T-cell (primary cell): ENCODE measurements at places on chromosomes 6 and 20. TPM values are rescaled to one million over a fixed set of nuclear protein-coding genes. Genes with fewer than 3 reads are reported as not detected.

DNA sequence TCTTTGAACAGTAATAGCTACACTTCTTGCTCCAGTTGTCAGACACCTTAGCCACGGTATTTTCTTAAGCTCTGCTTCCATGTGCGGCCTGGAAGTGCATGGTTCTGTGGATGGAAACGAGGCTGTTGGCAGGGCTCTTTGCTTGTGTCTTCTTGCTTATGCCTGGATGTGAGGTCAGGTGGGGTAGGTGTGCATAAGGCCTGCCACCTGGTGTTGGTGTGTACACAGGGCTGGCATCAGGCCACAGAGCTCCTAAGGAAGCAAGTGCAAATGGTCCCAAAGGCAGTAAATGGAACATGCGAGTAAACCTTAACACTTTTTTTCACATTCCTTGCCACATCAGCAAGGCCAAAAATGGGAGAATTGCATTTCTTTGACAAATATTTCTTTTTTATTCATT lies 158.1 kb upstream of the GMDS start:
- H3K27me3 ChIP-seq, result no peaks in the 10 kb centered on the region
- H3K36me3 ChIP-seq, result peaks cover 4% of the 10 kb centered on the region
- no peak overlapping the region for H3K27ac ChIP-seq
- no peaks in the 10 kb centered on the region for H3K4me1 ChIP-seq
- H3K4me3 ChIP-seq, result no peak overlapping the region
- no peak for DNase-seq

GRCh38 chr6:4369616-4370015 lies 234.2 kb upstream of the ECI2 start:
- H3K27me3 ChIP-seq, result peaks cover 7% of the 10 kb centered on the region
- no peak overlapping the region for H3K27ac ChIP-seq
- DNase-seq, result no peak
- no peak overlapping the region for H3K4me3 ChIP-seq
- no peaks in the 10 kb centered on the region for H3K36me3 ChIP-seq

DNA sequence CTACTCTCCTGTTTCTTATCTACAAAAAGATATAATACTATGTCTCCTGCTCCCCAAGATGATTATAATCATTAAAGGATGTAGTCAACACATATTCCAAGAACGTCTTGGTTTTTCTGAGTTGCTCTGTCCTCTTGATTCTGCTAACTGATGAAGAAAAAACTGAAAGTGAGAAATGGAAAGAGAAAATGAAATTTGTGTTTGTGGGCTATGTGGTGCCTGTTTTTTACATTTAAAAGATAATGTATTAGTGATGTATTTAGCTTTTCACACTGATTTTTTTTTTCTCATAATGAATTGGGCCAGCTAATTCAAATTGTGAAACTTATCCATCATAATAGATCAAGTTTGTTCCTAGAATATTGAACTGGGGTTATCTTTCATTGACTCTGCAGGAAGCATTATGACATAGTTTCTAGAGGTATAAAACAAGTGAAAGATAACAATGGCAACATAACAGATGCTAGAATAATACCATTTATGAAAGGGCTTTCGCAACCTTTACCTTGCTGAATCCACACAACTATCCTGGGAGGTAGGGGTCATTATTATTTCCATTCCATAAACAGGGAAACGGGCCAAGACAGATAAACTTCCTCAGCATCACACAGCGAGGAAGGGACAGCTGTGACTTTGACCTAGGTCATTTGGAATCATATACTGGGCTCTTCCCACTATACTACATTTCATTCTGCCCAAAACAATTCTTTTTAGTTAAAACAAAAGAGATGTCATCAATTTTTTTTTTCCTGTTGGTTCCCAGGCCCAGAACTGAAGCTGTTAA lies 336.7 kb downstream of the GJA1 start:
- no peak overlapping the region for H3K27ac ChIP-seq
- H3K4me3 ChIP-seq, result no peak overlapping the region
- H3K27me3 ChIP-seq, result no peaks in the 10 kb centered on the region
- H3K4me1 ChIP-seq, result no peaks in the 10 kb centered on the region
- no peak for DNase-seq

GRCh38 chr20:32661820-32662528 lies 11.8 kb downstream of the C20orf203 start:
- H3K4me1 ChIP-seq, result peaks cover 8% of the 10 kb centered on the region
- no peaks in the 10 kb centered on the region for H3K27me3 ChIP-seq
- DNase-seq, result no peak
- H3K36me3 ChIP-seq, result no peaks in the 10 kb centered on the region
- H3K27ac ChIP-seq, result no peak overlapping the region
- H3K4me3 ChIP-seq, result no peak overlapping the region

GRCh38 chr6:149876241-149876933 lies 12.2 kb upstream of the LRP11 start:
- no peak overlapping the region for H3K27ac ChIP-seq
- no peak overlapping the region for H3K4me3 ChIP-seq
- DNase-seq, result no peak
- no peaks in the 10 kb centered on the region for H3K4me1 ChIP-seq

The ORC3 gene
- total RNA-seq, result 20.9 TPM

- no peak for DNase-seq
- H3K27ac ChIP-seq, result no peak overlapping the region
- H3K27me3 ChIP-seq, result no peaks in the 10 kb centered on the region
Observed at GRCh38 chr20:10415013-10415650, 18.9 kb downstream of the MKKS start.

The ZMYND8 gene
- total RNA-seq, result 39.6 TPM

The FABP7 gene
- total RNA-seq, result not detected

DNA sequence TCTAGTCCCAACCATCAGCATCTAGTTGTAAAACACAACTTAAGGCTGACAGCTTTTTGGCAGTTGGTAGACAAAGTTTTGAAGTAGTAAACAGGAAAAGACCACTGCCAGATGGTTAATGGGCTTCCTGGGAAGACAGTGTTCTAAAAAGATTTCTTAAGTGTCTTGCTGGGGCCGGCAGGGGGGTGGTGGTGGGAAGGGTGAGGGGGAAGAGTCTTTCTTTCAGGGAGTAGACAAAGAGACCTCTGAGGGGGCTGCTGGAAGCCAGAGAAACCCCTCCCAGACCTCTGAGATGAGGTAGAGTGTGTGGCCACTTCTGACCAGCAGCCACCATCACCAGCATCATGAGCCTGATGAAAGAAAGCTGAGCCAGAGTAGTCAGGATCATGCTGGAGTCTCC lies 784.9 kb downstream of the TENT5A start:
- no peak overlapping the region for H3K4me3 ChIP-seq
- H3K36me3 ChIP-seq, result no peaks in the 10 kb centered on the region
- no peak for DNase-seq

DNA sequence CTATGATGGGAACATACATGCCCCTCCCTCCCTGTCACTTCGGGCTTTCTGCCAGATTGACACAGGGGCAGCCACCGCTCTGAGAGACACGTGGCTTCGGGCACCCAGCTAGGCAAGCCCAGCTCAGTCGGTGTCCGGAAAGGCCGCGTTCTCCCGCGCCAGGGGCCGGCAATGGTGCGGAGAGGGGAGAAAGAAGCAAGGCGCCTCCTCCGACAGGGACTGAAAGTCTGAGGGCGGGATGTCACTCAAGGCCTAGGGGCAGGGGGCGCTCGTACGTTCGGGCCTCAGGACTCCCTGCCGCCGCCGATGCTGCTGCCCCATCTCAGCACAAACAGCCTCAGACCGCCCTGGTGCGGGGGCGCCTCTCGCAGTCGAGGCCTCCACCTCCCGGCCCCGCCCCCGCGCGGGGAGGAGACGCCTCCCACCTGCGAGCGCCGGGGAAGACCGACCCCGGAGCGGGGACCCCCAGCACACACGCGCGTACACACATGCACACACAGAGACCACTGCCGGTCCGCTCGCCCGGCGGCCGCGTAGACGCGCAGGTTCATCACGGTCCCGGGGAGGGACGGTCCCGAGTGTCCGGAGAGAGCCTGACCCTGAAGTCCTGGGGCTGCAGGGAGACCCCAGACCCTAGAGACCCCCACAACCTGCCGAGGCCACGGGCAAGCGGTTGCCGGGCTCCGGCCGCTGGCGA lies 1.9 kb downstream of the GRM4 start:
- no peaks in the 10 kb centered on the region for H3K36me3 ChIP-seq
- H3K4me1 ChIP-seq, result peaks cover 12% of the 10 kb centered on the region
- H3K27me3 ChIP-seq, result peaks cover 88% of the 10 kb centered on the region
- peak overlapping the region; percentile 79 for H3K4me3 ChIP-seq
- H3K27ac ChIP-seq, result no peak overlapping the region
- peak; percentile 35 for DNase-seq
